ENCODE measurements at places on chromosomes 5 and 9.

- no peak for DNase-seq
These were observed 80.2 kb downstream of the KCNIP1 start for GRCh38 chr5:170584003-170584402.

GRCh38 chr9:4299005-4299795 is 668 bp downstream of the GLIS3 start:
- peak; percentile 22 for DNase-seq

- DNase-seq, result no peak
These were observed 478.4 kb downstream of the ACTL7B start for GRCh38 chr9:108377382-108377781.

- no peak for DNase-seq
These were observed 13.1 kb downstream of the NR6A1 start for GRCh38 chr9:124758061-124758460.

GRCh38 chr9:13424204-13424603 is 144.7 kb upstream of the MPDZ start:
- no peak for DNase-seq

- DNase-seq, result no peak
These were observed 20.2 kb downstream of the EEIG1 start for GRCh38 chr9:127960410-127961154.

DNA sequence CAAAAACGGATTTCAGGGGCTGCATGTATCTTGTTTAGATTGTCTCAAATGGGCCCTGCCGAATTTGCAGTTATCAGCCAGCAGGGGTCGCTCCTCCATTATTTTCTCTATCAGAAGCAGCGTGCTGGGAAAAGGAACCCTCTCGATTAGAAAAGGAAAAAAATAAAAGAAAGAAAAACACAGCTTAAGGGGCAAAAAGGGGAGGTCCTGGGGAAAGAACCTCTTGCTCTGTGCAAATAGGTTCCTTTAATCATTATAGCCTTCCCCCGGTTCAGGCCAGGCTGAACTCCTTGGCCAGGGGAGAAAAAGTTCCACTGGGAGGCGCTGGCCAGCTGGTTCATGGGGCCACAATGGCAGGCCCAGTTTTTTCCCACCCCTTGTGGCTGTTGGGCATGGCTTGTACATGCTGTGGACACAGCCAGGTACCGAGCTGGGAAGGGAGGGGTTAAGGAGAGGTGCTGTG is 25.0 kb upstream of the CAPSL start:
- no peak for DNase-seq

DNA sequence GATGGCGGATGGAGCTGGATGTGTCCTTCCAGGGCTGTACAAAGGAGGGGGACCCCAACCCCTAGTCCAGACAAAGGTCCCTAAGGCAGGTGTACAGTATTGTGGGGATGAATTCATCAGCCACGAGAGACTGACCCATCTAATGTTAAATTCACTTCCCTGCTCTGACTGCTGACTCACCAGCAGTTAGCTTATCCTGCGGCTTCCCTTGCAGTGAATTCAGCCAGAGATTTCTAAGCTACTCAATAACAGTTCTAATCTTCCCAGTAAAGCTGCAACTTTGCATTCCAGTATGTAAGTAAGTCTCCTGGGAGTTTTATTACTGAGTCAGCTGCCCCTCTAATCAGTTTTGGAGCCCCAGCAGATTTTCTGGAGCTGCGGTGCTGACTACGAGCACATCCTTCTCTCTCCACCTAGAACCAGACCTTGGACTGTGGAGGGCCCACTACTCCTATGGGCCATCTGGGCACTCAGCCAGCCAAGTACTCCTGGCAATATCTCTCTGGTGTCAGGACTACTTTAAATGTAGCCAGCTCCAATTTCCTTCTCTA is 16.1 kb downstream of the B4GALT1 start:
- no peak for DNase-seq

- DNase-seq, result no peak
These were observed 124.5 kb upstream of the GNA14 start for GRCh38 chr9:77772646-77773045.

GRCh38 chr5:157187046-157187754 is 6.6 kb downstream of the ITK start:
- DNase-seq, result no peak

DNA sequence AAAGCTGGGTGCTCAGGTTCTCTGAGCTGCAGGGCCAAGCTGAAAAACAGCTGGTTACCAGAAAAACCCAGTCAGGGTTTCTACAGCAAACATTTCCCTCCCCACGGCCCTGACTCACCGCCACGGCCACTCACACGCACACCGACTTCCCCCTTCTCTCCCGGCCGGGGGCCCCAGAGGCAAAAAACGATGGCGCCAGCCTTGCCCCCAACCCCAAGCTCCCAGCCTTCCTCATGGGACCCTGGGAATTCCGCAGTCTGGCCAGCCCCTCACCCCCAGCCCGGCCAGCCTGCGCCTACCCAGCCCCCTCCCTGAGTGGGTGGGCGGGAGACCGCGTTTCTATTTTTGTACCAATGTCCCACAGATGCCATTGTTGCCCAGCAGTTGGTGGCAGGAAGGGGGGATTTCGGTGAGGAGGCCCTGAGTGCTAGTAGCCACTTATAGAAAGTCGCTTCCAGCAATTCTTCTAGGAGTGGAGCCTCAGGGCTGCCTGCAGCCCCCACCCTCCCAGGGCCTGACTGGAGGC is 18.4 kb downstream of the ENG start:
- DNase-seq, result no peak

- no peak for DNase-seq
These were observed 93.1 kb downstream of the ANKRD55 start for GRCh38 chr5:56140073-56140472.

GRCh38 chr5:154267516-154267915 is 77.0 kb downstream of the GALNT10 start:
- DNase-seq, result no peak

GRCh38 chr5:168578538-168579487 is at the start of gene PANK3:
Gene PANK3, minus strand, starts transcription at chr5:168579368. Its CDS starts 85 bp downstream, at chr5:168579283.
- no peak for DNase-seq

DNA sequence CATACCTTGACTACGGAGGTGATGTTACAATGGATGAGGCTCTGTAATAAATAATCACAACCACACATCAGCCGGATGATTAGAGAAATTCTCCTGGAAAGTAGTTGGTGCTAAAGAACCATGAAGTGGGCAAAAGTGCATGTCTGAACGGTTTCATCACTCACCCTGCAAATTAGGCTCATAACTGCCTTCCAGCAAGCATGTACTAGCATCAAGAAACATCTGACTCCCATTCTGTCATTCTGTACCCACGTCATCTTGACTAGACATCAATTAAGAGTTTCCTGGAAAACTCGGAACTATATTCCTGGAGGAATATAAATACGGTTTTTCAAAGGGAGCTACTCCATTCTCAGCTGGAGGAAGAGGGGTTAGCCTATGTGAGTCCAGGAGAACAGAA is 52.2 kb downstream of the HSD17B3 start:
- DNase-seq, result no peak

GRCh38 chr9:6911901-6912638 is 154.3 kb downstream of the KDM4C start:
- no peak for DNase-seq

- DNase-seq, result no peak
These were observed 40.9 kb downstream of the TJP2 start for GRCh38 chr9:69214939-69215338.

DNA sequence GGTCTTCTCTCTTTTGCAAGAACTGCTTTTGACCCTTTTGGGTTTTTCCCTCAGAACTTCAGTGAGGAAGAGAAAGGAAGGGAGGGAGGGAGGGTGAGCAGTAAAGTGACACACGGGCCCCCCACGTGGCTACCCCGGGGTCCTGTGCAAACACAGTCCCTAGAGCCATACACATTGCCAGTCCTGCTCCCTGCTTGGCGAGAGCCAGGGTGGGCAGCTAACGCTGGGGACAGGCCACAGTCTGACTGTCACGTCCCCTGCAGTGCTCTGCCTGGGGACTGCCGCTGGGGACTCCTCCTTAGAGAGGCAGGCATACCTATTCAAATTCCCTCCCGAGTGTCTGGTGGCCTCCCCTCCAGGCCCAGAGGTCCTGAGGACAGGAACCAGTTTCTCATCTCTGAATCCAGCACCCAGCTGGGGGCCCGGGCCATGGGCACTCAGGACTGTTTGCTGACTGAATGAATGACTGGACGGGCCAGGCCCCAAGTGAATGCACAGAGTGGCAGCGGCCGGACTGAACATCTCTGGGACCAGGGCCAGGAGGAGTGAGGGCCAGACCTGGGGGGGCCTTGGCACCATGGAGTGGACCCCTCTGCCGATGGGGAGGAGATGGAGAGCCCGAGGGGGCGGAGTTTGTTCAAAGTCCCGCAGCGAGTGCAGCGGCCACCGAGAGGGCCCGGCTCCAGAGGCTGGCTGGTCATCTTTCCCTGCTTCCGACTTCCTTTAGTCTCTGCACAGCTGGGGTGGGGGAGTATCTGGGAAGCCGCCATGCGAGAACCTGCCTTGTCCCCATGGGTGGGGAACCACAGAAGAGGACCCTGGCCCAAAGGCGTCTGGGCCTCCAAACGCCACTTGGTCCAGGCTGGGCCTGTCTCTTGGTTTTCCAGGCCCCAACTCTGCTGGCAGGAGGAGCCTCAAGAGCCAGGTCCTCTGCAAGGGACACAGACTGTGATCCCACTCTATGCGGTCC is 5.8 kb downstream of the CCDC187 start:
- no peak for DNase-seq

- DNase-seq, result no peak
These were observed 23.3 kb downstream of the PITX1 start for GRCh38 chr5:135010502-135011354.

DNA sequence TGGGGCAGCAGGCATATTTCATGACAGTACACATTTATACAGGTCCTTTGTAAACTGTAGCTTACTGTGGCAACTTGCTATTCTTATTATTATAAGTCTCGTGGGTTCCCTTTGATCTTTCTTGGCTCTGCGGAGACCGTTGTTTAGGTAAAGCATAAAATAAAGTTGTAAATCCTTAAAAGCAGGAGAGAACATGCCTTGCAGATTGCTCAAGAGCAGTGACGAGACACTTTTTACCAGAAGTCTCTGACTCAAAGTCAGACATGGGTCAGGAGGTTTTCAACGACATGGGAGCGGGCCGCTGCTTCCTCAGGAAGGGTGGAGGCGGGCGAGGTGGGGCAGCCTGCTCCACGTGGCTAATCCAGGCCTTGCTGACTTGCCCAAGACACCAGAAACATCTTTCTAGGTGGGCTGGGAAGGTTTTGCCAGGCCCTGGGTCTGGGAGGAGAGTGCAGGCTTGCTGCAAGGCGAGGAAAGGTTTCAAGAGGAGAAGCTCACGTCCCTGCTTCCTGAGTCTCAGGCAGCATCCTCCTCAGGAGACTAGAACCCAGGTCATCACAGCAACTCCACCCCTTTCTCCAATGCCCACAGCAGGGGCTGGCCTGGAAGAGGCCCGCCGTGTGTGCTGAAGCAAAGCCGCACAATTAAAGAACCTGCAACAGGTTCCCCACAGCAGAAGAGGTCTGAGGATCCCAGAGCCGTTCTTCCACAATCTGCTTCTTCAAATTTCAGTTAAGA is 6.5 kb downstream of the TBC1D2 start:
- DNase-seq, result peak; percentile 19

- no peak for DNase-seq
These were observed 190.2 kb downstream of the TRPM6 start for GRCh38 chr9:74697535-74697934.

GRCh38 chr5:97022898-97023297 is 87.0 kb downstream of the LNPEP start:
- no peak for DNase-seq

GRCh38 chr5:102307232-102307631 is 11.1 kb upstream of the SLCO4C1 start:
- no peak for DNase-seq

- no peak for DNase-seq
These were observed 212.4 kb downstream of the TMEM232 start for GRCh38 chr5:110514030-110514429.

DNA sequence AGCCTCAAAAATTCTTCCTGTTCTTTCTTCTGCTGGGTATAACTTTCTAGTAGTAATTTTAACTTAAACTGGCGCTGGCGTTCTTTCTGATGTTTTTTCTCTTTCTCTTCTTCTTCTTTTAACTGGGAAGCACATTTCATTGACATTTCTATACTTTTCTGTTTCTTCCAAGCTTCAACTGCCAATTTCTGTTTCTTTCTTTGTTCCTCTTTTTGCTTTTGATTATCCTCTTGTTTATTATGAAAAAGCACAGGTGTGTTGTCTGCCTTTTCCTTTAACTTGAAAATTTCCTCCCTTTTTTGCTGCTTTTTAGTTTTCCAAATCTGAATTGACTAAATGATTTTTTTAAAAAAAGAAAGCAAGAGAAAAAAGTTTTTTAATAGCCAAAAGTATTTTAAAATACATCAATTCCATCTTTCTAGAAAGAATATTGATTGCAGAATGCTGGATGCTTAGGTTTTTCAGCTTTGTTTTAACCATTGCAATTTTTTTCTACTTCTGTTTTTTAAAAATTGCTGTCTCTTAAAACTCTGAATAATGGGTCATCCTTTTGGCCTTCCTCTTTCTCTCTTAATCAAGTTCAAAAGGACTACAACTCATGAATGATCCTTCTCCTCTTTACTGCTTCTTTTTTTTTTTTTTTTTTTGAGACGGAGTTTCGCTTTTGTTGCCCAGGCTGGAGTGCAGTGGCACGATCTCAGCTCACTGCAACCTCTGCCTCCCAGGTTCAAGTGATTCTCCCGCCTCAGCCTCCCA is 8.8 kb upstream of the PGGT1B start:
- no peak for DNase-seq

GRCh38 chr9:115507148-115507547 is 389.2 kb upstream of the TNC start:
- no peak for DNase-seq

- DNase-seq, result no peak
These were observed 26.9 kb upstream of the NPR3 start for GRCh38 chr5:32684260-32684659.

GRCh38 chr9:85960688-85961093 is 19.7 kb downstream of the NAA35 start:
- DNase-seq, result no peak

DNA sequence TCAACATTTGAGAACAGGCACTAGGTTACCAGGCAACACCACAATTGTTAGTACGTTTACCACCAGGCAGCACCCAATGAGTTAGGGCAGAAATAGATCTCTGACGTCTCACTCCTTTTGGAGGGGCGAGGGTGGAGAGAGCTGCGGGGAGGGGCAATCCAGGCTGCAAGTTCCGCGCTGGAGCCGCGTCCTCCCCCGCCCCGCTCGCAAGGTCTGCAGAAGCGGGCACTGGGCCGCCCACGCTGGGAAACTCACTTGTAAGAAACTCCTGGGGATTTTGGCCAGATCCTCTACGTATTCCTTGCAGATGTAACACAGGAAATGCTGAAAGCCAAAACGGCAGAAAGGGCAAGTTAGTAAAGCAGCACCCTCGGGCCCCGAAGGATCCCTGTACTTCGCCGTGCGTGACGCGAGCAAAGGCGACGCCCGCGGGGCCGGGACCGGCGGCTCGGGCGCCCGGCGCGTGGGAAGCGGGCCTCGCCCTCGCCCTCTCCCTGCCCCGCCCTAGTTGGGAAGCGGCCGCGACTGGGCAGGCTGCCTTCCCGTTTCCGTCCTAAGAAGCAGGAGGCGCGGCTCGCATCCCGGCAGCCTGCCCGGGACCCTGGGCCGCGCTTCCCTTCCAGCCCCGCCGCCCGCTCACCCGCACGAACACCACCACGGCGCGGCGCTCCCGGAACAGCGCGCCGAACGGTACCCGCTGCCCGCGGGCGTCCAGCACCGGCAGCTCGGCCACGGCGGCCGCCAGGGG is 493 bp downstream of the PRXL2C start:
- DNase-seq, result peak; percentile 66
